GF-D8 (cell line): ENCODE measurements at places on chromosomes 11 and 22.

DNA sequence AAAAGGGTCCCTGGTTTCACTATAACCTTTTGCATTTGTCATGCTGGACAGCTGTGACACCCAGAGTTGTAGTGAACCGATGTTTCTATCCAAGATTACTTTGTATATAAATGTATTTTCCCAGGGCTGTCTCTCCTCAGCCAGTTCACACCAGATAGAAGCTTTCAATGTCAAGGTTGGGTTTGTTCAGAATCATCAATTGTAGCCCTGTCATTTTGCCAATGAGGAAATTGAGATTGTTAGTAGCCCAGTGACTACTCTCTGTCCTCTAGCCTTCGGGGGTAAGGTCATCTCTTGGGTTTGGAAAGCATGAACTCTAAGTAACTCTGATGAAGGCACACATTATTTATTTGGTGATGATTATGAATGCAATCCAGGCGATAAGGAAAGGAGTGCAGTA lies 165.6 kb downstream of the DBX1 start:
- no peak for DNase-seq

DNA sequence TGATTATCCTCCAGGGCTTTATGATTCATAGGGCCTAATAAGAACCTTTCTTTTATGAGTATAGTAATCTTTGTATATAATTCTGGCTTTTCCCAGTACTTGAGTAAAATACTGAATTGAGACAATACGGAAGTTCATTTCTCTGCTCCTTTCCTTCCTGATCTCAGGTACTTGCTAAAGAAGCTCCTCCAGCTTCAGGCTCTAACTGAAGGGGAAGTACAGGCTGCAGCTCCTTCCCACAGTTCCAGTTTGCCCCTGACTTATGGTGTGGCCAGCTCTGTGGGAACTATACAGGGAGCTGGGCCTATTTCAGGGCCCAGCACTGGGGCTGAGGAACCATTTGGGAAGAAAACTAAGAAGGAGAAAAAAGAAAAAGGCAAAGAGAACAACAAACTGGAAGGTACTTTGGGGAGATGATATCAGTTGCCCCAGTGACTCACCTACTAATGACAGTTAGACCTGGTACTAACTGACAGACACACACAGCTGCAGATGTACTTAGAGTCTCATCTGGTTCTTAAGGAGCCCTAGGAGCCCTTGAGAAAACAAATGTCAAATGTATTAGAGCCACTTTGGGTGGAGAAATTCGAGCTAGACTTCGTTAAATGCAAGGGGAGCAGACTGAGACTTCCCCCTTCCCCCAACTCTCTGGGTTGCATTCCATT lies 3.0 kb downstream of the TBRG1 start:
- DNase-seq: peak; percentile 55

DNA sequence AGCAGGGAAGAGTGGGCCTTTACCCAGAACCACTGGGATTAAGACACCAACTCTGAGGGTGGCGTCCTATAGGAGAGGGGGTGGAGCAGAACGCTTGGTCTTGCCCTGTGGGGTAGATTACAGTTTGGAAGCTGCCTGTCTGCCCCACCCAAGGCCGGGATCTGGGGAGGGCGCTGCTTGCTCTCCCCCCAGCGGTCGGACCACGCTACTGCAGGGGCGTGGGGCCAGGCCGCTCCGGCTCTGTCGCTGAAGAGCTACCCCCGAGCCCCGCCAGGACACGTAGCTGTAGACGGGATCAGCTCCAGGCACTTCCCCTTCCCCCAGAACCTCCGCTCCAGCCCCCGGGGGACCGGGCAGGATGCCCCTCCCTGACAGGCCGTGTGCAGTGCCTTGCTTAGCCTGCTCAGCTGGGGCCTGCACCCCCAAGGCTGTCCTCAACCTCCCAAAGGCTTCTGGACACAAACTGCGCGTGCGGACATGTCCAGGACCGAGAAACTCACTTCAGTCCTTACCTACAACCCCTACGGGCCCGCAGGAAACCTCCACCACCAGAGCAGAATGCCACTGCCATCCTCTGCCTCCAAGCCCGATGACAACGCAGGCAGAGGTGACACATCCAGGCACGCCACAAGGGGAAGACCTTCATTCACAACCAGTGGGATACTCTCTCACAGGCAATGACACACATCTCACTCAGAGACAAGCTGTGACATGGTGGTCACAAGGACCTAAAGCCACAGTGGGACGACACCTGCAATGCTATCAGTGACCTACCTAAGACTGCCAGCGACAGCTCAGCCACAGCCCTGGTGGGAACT lies 3.6 kb downstream of the AHNAK start:
- DNase-seq: no peak

GRCh38 chr11:8768625-8769333 lies 86.2 kb downstream of the RPL27A start:
- DNase-seq: no peak
